Lower lobe of right lung (tissue), 2 donors: ENCODE measurements at places on chromosomes 7 and 10.

DNA sequence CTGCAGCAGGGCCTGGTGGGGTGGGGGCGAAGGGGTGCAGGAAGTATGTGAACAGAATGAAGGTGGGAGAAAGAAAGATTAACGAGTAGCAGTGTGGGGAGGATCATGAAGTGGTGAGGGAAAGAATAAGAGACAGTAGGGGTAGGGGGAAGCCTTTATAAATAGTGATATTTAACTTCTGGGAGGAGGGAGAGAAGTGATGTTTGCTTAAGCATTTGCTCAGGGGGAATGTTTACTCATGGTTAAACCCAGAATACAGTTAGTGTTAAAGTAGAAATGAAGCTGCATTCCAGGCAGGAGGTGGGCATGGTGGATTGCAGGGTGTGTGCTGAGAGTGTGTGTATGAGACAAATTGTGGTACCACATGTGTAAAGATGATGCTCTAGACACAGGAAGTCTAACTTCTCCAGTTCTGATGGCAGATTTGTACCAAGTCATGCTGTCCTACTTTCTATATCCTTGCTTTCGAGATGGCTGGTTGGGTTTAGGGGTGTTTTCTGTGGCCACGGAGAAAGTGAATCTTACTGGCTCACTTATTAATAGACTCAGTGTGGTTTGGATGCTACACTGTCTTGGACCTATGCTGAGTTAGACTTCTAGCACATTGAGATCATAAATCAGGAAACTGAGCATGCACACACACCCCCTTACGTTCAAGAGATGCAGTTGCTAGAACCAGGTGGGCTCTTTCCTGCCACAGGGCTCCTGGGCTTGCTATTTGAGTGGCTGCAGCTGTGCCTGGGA, 10.6 kb upstream of the DNMBP start:
- H3K27me3 ChIP-seq, result no peaks in the 10 kb centered on the region
- H3K36me3 ChIP-seq, result no peaks in the 10 kb centered on the region
- no peak overlapping the region for H3K27ac ChIP-seq
- DNase-seq, result no peak

GRCh38 chr7:130947792-130948580, 214.0 kb upstream of the KLF14 start:
- no peak overlapping the region for H3K27ac ChIP-seq
- peaks cover 54% of the 10 kb centered on the region for H3K4me1 ChIP-seq
- no peak for DNase-seq
- no peaks in the 10 kb centered on the region for H3K27me3 ChIP-seq
- H3K4me3 ChIP-seq, result no peak overlapping the region
- peaks cover 36% of the 10 kb centered on the region for H3K36me3 ChIP-seq

GRCh38 chr10:70063418-70064098, 10.9 kb downstream of the MACROH2A2 start:
- H3K4me1 ChIP-seq, result no peaks in the 10 kb centered on the region
- no peak overlapping the region for H3K27ac ChIP-seq
- H3K27me3 ChIP-seq, result no peaks in the 10 kb centered on the region
- H3K4me3 ChIP-seq, result no peak overlapping the region
- no peak for DNase-seq

DNA sequence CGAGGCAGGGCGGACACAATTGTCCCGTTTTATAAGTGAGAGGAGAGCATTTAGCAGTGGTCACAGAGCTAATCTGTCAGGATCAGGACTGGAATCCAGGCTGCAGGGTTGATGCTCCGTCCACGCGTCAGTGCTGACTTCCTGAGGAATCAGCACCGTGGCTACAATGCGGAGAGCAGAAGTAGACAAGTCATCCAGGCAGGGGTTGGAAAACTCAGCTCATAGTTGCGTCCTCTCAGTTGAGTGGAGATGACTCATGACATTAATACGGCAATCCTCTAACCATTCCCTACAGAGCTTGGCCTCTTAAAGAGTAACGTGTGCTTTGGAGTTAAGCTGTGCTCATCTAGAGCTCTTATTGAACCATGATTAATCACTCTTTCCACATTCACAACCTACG, 17.1 kb upstream of the HTR5A start:
- no peak for DNase-seq
- no peaks in the 10 kb centered on the region for H3K4me1 ChIP-seq
- no peaks in the 10 kb centered on the region for H3K36me3 ChIP-seq
- H3K27ac ChIP-seq, result no peak overlapping the region

DNA sequence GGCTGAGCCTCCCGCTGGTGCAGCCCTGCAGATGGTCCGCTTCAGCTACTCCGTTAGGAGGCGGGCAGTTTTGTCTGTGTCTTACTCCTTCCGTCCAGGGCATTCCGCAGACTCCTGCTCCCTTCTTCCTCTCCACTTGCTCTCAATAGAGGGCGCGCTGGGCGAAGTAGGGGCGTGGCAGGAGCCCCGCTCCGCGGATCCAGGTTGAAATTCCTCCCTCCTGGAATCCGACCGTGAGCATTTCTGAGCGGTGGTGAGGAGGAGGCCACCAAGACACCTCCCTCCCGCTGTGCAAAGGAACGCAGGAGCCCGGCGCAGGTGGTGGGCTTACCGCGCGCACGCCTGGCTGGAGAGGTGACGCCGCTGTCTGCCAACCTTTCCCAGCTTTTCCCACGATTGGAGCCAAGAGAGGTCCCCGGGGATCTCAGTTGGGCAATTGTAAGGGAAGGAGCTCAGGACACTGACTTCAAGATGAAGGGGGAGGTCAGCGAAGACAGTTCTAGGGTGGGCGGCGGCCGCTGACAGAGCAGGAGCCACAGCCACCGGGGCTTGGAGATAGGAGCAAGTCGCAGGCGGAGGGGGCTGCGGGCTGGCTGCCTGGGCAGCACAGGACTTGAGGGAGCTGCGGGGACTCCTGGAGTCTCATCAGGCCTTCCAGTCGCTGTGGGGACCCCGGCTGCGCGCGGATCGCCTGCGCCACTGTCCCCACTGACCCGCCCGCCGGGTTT, 1011.3 kb downstream of the XPNPEP1 start:
- peak; percentile 48 for DNase-seq
- peaks cover 5% of the 10 kb centered on the region for H3K27me3 ChIP-seq
- no peak overlapping the region for H3K27ac ChIP-seq
- H3K36me3 ChIP-seq, result no peaks in the 10 kb centered on the region
- H3K4me1 ChIP-seq, result peaks cover 12% of the 10 kb centered on the region
- H3K4me3 ChIP-seq, result peak overlapping the region; percentile 44
